Osteocyte (in vitro differentiated cells): ENCODE measurements at places on chromosomes 1 and 21. TPM values are rescaled to one million over a fixed set of nuclear protein-coding genes. Genes with fewer than 3 reads are reported as not detected.

- DNase-seq: no peak
Observed at GRCh38 chr1:172252958-172253357, 167.5 kb upstream of the C1orf105 start.

DNA sequence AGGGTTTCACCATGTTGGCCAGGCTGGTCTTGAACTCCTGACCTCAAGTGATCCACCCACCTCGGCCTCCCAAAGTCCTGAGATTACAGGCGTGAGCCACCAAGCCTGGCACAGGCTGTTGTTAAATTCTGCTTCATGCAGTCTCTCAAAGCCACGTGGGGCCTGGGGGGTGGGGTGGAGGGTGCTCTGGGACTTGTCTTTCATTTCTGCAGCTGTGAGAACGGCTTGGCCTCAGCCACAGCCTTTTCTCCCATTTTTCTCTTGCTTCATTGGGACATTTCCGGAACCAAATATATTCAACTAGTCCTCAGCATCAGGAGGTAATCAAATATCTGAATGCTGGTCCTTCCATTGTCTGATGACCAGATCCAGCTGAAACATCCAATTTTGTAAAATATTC, 27.6 kb upstream of the KCNE2 start:
- no peak for DNase-seq

- DNase-seq: no peak
Observed at GRCh38 chr21:32572574-32573420, 12.5 kb downstream of the TCP10L start.

DNA sequence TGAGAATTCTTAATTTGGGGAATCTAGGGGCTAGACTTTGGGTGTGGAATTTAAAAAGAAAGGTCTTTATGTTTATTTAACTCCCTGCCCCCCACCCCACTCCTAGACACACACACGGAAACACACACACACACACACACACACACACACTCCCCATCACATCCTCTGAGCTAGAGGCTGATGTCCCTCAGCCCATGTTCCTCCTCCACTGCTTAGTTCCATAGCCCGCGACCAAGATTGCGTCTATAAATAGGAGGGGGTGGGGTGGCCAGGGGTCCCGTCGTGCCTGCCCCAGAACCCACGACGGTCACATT, 655 bp upstream of the KIRREL1 start:
- DNase-seq: no peak

The OR2T10 gene
- total RNA-seq: not detected in 2 replicates

The AKNAD1 gene
- 0.70 and 1.1 TPM in 2 replicates for total RNA-seq

The CCDC17 gene
- total RNA-seq: 2.2 and 2.4 TPM in 2 replicates

The PLD5 gene
- total RNA-seq: not detected in 2 replicates
